Kidney capillary endothelial cell (primary cell): ENCODE measurements at places on chromosomes 12 and 14.

DNA sequence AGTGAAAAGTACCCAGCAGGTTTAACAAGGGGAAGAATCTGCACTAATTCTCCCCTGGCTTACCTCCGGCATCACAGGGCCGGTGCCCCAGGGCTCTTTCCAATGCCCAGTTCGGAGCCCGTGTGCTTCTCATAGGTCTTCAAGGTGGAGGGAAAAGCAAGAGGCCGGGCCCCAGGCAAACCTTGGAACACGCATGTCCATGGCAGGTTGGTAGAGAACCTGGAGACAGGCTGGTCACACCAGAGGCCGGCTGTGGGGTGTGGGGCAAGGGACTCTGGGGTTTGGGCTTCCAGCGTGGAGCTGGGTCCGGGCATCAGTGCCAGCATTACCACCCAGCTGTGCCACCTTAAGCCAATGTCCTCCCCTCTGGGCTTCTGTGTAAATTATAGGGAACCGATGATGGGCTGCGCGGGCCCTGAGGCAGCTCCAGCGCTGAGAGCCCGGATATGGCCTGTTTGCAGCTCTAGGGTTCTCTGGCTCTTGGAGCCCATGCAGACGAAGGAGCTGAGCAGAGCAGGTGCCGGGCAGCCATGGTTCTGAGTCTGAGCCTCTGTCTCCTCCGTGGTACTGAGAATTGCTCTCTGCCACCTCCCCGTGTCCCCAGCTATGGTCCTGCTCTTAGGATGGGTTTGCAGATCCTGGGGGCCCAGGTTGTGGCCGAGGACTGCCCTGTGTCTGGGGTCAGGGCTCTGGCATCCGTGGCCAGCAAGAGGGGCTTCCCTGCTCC is 197.0 kb upstream of the C14orf180 start:
- no peak for DNase-seq

GRCh38 chr12:71732357-71732712 is 22.3 kb upstream of the RAB21 start:
- no peak for DNase-seq

DNA sequence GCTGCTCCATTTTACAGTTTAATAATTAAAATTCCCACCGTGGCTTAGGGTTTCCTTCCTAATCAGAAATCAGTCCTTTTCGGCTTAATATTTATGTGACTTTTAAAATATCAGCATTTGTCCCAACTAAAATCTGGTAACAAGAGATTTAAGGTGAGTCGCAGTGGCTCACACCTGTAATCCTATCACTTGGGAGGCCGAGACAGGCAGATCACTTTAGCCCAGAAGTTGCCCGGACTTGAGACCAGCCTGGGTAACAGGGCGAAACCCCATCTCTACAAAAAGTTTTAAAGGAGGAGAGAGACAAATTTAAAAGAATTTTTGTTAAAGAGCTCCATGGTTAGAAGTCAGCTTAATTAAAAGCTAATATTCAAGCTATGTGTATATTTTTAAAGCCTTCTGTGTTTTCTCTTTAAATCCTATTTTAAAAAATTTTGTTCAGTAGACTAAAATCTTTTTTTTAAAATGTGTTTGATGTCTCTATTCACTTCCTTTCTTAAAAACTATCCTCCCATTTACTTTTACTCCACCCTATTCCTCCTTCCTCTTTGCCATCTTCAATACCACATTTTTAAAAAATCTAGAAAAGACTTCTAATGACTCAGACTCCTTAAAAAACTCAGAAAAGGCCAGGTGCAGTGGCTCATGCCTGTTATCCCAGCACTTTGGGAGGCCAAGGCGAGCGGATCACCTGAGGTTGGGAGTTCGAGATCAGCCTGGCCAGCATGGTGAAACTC is 3.8 kb upstream of the TAC3 start:
- no peak for DNase-seq

DNA sequence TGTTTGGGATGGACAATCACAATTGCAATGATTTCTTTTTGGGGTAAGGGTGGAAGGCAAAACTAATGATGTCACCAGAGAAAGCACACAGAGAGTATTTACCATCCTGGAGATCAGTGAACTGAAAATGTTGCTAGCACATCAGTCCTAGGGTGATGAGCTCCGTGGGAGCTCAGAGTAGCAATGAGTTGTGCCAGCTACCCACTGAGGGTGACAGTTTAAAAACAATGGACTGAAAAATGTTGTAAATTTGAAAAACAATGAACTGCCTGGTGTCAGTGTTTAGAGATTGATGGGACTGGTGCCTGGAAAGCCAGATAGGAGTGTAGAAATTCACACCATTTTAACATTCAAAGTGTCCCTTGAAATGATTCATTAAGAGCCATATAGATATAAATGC is 198.5 kb downstream of the ATP23 start:
- no peak for DNase-seq

DNA sequence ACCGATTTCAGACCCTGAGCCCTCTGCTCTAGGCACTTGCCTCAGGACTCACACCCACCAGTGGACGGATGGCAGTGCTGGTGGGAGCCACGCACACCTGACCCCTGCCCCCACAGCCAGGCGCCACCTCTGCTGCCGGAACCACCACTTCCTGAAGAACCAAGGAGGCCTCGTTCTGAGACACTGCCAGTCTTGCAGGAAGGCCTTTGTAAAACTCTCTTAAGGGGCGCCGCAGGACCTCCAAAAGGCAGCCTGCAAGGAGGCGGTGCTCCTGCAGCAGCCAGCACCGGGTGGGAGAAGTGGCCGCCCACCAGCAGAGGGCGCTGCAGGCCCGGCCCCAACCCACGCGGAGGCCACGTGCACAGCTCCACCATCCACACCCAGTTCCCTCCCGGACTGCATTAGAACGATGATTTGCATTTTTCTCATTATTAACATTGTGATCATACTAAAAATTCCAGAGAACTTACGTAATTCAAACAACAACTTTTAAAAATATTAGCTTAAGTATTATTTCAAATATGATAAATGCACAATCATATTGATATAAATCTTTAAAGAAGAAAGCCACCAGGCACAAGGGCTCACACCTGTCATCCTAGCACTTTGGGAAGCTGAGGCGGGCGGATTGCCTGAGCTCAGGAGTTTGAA is 12.8 kb downstream of the STX2 start:
- DNase-seq, result peak; percentile 42

DNA sequence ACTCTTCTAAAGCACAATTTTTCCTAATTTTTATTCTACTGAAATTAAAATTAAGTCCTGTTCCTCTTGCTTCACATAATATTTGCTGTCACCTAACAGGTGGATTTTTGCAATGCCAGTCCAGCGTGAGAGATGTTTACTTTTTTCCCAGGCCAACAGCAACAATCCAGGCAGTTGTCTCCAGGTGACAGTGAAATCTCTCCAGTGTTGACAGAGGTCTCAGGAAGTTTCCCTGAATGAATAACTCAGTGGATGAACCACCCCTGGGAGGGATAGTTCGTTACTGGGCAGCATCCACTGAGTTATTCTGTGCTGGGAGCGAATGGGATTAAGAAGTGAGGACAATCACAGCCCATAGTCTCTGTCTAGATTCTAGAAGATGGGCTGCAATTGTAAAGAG is 7.1 kb upstream of the NT5DC3 start:
- no peak for DNase-seq

DNA sequence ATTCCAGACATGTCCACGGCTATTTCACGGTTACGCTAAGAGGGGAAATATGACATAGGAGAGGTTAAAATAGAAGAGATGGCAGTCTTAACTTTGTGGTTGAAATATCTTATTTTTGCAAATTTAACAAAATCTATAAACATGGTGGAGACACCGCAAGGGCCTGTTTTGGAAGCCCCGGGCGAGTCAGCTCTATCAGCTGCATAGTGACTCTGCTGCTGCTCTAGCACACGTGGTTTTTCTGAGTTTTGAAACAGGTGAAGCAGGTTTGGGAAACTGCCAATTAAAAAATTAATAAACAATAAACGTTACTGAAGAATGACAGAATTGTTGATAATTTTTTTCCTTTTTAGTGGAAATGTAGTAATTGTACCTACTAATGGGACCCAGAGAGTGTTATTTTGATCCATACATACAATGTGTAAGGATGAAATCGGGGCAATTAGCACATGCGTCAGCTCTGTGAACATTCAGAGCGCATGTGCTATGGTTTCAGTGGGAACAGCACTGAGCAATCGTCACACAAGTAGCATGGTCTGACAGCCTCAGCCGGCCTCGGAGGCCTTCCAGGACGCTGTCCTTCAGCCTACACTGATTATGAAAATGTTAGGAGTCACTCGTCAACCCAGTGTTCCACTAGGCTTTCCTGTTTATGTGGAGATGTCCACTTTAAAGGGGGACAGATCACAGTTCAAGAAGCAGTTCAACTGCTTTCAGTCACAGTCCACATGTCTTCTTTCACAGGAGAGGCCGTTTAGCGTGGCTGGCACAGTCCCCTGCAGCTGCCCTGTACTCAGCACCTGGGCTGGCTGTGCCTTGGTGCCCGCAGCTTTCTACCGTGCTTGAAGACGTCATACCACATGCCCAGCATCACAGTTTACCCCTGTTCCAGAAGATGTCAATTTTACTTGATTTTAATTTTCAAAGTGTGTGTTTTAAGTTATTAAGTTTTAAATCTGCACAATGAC is 51.8 kb downstream of the MOK start:
- DNase-seq, result no peak

GRCh38 chr12:64039281-64039871 is 182.7 kb downstream of the KICS2 start:
- peak; percentile 1 for DNase-seq

GRCh38 chr14:61223552-61223951 is 57.6 kb downstream of the TMEM30B start:
- DNase-seq, result no peak

DNA sequence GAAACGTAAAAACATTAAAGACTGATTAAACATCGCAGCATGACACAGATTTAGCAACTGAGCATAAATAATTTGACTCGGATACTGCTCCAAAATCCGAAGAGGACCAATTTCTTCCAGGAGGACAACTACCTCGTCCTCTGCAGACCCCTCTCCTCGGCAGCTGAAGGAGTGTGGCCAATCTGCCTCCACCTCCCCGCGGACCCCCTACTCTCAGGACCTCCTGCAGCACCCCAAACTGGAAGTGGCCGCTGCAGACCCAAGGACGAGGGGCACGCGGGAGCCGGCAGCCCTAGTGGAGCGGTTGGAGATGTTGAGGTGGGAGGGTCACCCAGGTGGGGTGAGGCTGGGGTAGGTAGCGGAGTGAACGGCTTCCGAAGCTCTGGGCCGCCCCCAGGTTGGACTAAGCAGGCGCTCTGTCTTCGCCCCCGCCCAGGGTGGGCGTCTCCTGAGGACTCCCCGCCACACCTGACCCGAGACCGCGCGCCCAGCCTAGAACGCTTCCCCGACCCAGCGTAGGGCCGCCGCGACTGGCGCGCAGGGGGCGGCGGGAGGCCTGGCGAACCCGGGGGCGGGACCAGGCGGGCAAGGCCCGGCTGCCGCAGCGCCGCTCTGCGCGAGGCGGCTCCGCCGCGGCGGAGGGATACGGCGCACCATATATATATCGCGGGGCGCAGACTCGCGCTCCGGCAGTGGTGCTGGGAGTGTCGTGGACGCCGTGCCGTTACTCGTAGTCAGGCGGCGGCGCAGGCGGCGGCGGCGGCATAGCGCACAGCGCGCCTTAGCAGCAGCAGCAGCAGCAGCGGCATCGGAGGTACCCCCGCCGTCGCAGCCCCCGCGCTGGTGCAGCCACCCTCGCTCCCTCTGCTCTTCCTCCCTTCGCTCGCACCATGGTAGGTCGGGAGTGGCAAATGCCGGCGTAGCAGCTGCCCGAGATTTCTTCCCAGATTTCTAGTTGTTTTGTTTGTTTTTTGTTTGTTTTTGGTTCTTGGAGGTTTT is at the start of gene CALM1:
TSS of gene CALM1 (plus strand) at position 689 of the 999 bp plus-strand sequence. CDS start at position 891, 202 bp downstream.
- DNase-seq, result peak; percentile 93

GRCh38 chr14:36313206-36313605 is 7.2 kb downstream of the MBIP start:
- no peak for DNase-seq

DNA sequence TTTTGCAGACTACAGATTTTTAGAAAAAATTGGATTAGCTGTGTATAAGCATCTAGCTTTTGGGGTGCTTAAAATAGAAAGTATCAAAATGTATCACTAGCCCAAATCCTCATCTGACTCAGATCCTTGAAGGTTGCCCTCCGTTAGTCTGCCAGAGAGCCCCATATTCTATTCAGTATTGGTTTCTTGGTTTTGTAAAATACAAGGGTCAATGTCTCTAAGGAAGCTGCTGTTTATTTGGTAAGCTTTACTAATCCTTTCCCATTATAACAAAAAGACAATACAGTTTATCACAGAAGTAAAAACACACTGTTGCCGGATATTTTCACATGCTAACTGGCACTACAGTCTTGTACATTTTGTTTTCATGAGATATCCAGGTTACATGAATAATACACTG is 92.8 kb upstream of the PTHLH start:
- DNase-seq, result no peak

DNA sequence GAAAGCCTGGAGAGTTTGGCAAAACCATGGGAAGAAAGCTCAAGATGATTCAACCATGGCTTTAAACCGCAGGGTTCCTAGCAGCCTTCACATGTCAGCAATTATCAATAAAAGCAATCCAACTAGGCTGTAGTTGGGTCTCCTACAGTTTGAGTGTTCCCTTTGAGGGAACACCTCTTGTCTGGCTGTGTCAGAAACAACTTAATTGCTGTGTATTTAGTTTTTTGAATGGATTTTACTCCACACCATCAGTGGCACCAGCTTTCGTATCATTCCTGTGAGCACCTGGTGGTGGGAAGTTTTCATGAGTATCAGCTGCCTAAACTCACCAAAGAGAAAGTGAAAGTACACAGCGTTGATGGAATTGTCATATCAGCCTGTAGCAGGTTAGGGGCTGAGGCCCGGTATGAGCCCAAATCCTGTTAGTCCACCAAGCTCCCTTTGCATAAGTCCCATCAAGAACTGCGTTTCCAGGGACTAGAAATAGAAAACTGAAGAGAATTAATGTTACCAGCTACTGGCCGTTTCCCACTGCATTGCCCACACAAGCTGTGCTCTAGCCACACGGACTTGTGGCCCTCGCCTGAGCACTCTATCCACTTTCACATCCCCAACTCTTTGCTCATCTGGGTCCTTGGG is 10.9 kb upstream of the IL26 start:
- DNase-seq, result no peak

GRCh38 chr12:3713947-3714346 is 39.0 kb downstream of the CRACR2A start:
- no peak for DNase-seq

DNA sequence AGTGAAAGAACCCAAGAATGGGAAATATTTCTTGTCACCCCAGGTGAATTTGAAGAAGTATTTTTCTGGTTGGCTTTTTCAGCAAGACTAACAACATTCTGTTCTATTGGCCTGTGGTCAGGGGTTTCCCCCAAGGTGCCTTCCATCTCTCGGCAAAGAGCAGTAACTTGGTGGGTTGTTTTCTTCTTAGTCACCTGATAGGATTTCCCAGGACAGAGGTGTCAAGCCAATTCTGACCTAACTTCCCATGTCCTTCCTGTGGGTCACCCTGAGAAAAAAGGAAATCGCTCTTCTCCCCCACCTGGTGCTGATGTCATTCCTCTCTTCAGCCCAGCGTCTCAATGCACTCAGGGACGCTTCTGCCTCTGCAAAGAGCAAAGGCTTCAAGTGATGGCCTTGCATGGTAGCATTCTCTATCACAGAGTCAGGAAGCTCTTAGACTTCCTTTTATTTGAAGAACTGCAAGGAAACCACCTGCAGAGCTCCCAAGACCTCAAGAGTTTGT is 16.1 kb upstream of the IFNG start:
- no peak for DNase-seq
